ENCODE measurements at places on chromosomes 4 and X.

GRCh38 chrX:69025802-69026301 lies 139.4 kb downstream of the PJA1 start:
- DNase-seq = no peak

- no peak for DNase-seq
These were observed 357.9 kb downstream of the PPP3CA start for GRCh38 chr4:100989401-100989800.

- no peak for DNase-seq
These were observed 62.4 kb upstream of the NDP start for GRCh38 chrX:44035571-44035970.

- DNase-seq = no peak
These were observed 211.0 kb downstream of the DCLK2 start for GRCh38 chr4:150289198-150289597.

GRCh38 chr4:90130076-90130475 lies 2.9 kb downstream of the CCSER1 start:
- no peak for DNase-seq

- DNase-seq = peak; percentile 34
These were observed 49.5 kb downstream of the PHEX start for GRCh38 chrX:22081475-22082092.

DNA sequence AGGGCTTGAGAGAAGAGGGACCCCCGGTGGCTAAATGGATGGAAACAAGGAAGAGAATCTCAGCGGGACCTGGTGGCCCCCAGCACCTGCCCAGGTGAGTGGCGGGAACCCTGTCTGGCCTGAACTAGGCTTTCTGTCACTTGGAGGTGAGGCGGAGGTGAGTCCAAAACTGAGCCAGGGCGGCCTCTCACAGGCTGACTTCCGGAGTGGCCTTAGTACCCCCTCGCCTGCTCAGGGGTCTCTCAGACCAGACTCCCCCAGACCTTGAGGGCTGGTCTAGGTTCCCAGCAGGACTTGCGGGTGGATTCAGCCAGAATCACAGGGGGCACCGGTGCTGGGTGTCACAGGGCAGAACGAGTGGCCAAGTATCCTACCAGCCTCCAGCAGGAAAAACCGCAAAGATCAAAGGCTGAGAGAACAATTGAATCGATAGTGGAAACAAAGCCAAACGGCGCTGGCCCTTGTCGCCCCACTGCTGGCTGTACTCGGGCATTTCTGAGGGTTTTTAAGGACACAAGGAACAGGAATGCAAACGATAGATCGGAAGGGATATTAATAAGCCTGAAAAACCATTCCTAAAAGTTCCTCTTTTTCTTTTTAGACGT lies 67.8 kb downstream of the WFS1 start:
- no peak for DNase-seq

- no peak for DNase-seq
These were observed 393.1 kb upstream of the FRG1 start for GRCh38 chr4:189547559-189547958.

DNA sequence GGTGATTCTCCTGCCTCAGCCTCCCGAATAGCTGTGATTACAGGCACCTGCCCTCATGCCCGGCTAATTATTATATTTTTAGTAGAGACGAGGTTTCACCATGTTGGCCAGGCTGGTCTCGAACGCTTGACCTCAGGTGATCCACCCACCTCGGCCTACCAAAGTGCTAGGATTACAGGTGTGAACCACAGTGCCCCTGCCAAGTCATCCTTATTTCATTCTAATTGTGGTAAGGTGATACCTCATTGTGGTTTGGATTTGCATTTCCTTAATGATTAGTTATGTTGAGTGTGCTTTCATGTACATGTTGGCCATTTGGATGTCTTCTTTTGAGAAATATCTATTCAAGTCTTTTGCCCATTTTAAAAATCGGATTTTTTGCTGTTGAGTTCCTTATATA lies 93.0 kb downstream of the USP9X start:
- DNase-seq = no peak

DNA sequence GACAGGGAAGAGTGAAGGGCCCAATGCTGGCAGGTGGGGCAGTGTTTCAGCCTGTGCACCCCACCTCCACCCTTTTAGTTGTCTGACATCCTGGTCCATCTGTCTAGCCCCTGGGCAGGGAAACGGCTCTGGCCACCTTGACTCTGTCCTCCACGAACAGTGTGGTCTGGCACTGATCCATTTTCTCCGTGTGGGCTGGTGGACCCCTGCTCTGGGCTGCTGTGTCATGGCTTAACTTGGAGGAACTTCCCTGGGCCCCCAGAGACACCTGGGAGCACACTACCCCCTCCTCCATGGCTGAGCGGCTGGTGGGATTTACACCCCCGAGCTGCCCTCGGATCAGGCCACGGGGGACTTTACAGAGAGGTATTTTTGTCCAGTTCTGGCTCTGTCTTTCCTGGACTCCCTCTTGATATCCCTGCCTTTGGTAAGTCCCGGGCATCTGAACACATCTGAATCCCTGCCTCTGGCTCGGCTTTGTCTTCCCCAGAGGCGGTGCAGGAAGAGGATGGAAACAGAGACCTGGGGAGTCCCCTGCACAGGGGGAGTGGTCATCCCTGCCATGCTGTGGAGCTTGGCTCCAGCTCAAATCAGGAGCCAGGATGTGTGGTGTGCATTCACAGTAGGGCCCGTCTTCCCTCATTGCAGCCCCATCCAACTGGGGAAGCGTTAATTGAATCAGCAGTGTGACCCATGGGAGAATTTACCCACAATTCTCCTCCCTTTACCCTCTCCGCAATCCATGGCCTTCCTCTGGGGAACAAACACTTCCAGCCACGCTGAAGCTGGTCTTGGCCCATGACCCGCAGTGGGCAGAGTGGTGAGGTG lies 6.3 kb upstream of the NKX1-1 start:
- no peak for DNase-seq

Data from hematopoietic multipotent progenitor cell treated with erythropoietin and hydrocortisone succinate and interleukin-3 and kit ligand, for 8 days (in vitro differentiated cells).